A549 treated with GW870086 at 1 μM for 4 hours (cell line): ENCODE measurements at places on chromosomes 1 and 21. TPM values are rescaled to one million over a fixed set of nuclear protein-coding genes. Genes with fewer than 3 reads are reported as not detected.

The BTBD8 gene
- 0.51 to 0.84 TPM (median 0.57 TPM) in 5 replicates for total RNA-seq

The KCNJ9 gene
- total RNA-seq = not detected in 5 replicates

The WLS gene
- 15.3 to 20.9 TPM (median 17.0 TPM) in 5 replicates for total RNA-seq

The RNPC3 gene
- total RNA-seq = 4.4 to 6.7 TPM (median 5.7 TPM) in 5 replicates

The FAM110D gene
- total RNA-seq = 0.07 to 0.10 TPM (median 0.08 TPM) in 3 of 5 replicates, not detected in the others

The ZFP69B gene
- total RNA-seq = 1.2 to 1.9 TPM (median 1.7 TPM) in 5 replicates

The SAMD11 gene
- 16.9 to 31.9 TPM (median 30.4 TPM) in 5 replicates for total RNA-seq

The OXCT2 gene
- 0.49 to 0.97 TPM (median 0.63 TPM) in 5 replicates for total RNA-seq

The LRRC38 gene
- total RNA-seq = 0.06 TPM in 1 of 5 replicates, not detected in the others

The ANKRD34A gene
- total RNA-seq = 0.17 to 0.37 TPM (median 0.21 TPM) in 5 replicates

The KCNJ15 gene
- 0.10 to 0.25 TPM (median 0.19 TPM) in 5 replicates for total RNA-seq

The DTL gene
- total RNA-seq = 18.1 to 22.1 TPM (median 20.7 TPM) in 5 replicates

The PCAT6 gene
- total RNA-seq = 2.4 to 3.9 TPM (median 3.3 TPM) in 5 replicates

The HCN3 gene
- 3.2 to 6.4 TPM (median 5.2 TPM) in 5 replicates for total RNA-seq

The NLRP3 gene
- total RNA-seq = not detected in 5 replicates

The MYOG gene
- not detected in 5 replicates for total RNA-seq

The GBP5 gene
- 0.05 TPM in 1 of 5 replicates, not detected in the others for total RNA-seq

The YOD1 gene
- total RNA-seq = 4.7 to 8.3 TPM (median 6.9 TPM) in 5 replicates

The CATSPERE gene
- total RNA-seq = 0.05 to 0.15 TPM (median 0.12 TPM) in 3 of 5 replicates, not detected in the others

The PLCH2 gene
- total RNA-seq = 0.17 to 0.53 TPM (median 0.28 TPM) in 5 replicates

The NBPF3 gene
- 6.4 to 9.5 TPM (median 8.0 TPM) in 5 replicates for total RNA-seq

The HES3 gene
- not detected in 5 replicates for total RNA-seq

The KIAA1614 gene
- 0.55 to 1.5 TPM (median 0.68 TPM) in 5 replicates for total RNA-seq

The PPT1 gene
- 58.9 to 71.8 TPM (median 63.8 TPM) in 5 replicates for total RNA-seq
